ENCODE measurements at places on chromosomes 7 and 10.

GRCh38 chr7:97450516-97450915, 281.4 kb upstream of the TAC1 start:
- DNase-seq: no peak

DNA sequence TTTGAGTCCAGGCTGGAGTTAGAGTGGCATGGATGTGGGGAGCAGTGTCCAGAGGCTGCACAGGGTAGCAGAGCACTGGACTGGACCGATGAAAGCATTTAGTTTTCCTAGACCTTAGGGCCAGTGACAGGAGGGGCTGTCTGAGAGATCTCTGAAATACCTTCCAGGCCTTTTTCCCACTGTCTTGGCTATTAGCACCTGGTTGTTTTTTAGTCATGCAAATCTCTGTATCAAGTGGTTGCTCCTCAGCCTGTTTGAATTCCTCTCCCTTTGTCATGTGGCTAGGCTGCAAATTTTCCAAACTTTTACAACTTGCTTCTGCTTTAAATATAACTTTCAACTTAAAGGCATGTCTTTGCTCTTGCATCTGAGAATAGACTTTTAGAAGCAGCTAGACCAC, 504.3 kb upstream of the VSTM2A start:
- DNase-seq: no peak

GRCh38 chr7:51351661-51352060, 35.1 kb upstream of the COBL start:
- DNase-seq: no peak

GRCh38 chr10:27529010-27529783, 25.1 kb downstream of the RAB18 start:
- DNase-seq: no peak

DNA sequence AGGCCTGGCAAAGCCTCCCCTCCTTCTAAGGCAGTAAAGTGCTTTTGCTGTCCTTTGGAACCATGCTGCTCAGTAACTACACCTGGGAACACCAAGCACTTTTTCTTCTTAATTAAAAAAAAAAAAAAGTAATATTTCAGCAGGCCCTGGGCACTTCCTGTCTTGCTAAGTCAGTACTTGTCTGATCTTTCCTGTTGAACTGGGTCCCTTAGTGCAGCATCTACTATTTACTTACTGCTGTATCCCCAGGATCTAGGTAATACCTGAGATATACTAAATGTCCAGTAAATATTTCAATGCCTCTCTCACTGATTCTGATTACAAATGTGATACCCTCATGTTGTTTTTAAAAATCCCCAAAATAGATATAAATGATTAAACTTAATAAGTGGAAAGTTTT, 77.4 kb downstream of the PPP1R3C start:
- no peak for DNase-seq

GRCh38 chr7:27031289-27032172, 64.3 kb downstream of the HOXA1 start:
- DNase-seq: no peak

DNA sequence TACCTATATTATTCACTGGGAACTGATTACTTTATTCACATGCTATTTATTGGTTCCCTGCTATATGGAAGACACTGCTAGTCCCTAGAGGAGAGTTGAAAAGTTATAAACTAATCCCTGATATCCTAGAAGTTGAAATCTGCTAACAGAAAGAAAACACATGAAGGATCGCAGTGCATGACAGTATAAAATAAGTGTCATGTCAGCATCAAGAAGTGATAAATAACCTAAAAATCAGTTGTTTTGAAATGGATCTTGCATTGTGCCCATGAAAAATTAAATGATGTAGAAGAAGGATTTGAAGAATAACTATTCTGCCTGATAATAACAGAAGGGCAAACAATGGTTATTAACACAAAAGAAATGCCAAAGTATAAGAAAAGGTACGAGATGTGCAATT, 293.3 kb upstream of the LRRN3 start:
- no peak for DNase-seq

GRCh38 chr7:75638594-75639070, 100.1 kb downstream of the HIP1 start:
- peak; percentile 76 for DNase-seq

DNA sequence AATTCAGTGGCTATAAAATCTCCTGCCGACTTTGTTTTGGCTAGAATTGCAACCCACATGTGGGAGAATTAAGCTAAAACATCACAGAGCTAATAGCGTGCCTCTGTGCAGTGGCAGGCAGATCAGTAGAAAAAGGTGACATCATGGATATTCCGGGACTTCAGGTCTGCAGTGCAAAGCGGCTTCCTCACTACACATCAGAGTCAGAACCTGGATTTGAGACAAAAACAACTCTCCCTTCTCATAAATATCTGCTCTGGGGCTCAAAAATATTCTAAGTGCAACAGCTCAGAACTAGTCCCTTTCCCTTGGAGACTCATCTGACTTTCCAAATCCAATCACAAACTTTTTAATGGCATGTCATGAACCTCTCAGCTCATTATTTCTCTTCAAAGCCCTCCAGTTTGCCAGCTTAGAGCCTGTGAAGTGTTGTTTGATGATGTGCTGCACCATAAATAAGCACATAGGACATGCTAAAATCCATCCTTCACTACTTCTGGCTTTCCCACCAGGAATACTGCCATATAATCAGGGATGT, 337.1 kb downstream of the RNLS start:
- no peak for DNase-seq

DNA sequence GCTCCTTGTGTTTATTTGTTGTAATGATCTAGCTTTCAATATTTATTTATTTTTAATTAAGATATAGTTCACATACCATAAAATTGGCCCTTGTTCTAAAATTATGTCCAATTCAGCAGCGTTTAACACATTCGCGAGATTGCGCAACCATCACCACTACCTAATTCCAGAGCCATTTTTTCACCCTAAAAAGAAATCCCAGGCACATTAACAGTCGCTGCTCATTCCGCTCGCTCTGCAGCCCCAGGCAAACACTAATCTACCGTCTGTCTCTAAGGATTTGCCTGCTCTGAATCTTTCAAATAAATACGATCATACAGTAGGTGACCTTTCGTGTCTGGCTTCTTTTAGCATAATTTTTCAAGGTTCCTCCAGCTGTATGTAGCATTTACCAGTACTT, 616.7 kb downstream of the CALN1 start:
- no peak for DNase-seq

GRCh38 chr7:8290645-8291308, 28.8 kb upstream of the ICA1 start:
- no peak for DNase-seq

GRCh38 chr7:108157606-108158335, 27.6 kb upstream of the LAMB4 start:
- no peak for DNase-seq

DNA sequence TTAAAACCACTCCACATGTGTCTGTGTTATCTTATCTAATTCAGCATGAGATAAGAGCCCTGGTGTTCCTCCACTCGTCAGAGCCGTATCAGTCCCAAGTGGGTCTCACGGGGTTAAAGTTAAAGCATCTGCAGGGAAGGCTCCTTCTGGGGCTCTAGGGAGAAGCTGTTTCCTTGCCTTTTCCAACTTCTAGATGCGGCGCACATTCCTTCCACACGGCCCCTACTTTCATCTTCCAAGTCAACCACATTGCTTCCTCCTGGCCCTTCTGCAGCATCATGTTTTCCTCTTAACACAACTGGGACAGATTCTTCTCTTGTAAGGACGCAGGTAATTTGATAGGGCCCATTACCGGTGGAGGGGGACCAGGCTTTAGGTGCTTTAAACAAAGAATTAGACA, 620.1 kb upstream of the DPP6 start:
- DNase-seq: no peak

- DNase-seq: no peak
Observed at GRCh38 chr7:38880454-38880853, 28.5 kb downstream of the VPS41 start.

DNA sequence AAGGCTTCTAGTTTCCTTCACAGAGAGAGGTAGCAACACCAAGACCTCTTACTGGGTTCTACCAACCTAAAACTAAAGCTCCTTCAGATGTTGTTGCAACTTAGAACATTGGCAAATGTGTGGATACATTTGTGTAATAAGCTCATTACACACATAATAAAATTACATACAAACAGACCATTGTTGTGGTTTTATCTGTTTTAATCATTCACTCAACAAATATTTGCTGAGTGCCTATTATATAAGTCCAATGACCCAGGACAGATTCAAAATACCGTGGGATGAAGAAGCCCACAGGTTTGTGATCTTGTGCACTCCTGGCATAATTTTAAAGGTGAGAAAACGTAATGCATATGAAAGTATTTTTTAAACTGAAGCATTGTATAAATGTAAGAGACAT, 160.4 kb upstream of the NPVF start:
- DNase-seq: no peak

DNA sequence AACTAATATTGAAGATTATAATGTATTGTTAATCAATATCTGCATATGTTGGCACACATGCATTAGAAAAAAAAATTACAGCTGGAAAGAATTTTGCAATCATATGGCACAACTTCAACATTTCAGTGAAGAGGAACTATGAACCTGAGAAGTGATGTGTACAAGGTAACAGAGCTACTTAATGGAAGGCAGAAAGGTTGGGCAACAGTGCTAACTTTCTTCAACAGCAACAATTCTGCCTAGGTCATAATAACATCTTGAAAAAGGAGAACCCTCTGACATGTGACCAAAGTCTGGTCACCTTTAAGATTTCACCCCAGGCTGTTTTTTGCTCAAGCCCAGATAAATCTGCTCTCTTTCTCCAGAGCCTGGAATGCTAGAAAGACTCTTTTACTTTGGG, 47.9 kb upstream of the SKAP2 start:
- DNase-seq: no peak

DNA sequence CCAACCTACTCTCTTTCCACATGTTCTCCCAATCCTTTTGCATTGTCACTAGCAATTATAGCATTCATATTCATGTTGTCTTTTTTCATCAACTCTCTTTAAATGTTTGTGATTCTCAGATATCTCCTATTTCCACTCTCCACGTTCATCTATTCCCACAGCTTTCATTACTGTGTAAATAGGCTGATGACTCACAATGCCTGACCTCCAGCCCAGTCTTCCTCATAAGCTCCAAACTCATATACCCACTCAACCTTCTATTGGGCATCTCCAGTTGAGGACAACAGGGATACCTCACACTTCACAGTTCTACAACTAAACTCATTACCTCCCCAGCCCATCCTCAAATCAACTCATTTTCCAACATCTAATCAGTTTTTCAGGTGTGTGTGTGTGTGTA, 194.1 kb downstream of the DGKI start:
- no peak for DNase-seq

- DNase-seq: no peak
Observed at GRCh38 chr7:7709291-7709690, 9.1 kb downstream of the RPA3 start.

GRCh38 chr7:2606539-2606936, 25.2 kb upstream of the TTYH3 start:
- DNase-seq: no peak

DNA sequence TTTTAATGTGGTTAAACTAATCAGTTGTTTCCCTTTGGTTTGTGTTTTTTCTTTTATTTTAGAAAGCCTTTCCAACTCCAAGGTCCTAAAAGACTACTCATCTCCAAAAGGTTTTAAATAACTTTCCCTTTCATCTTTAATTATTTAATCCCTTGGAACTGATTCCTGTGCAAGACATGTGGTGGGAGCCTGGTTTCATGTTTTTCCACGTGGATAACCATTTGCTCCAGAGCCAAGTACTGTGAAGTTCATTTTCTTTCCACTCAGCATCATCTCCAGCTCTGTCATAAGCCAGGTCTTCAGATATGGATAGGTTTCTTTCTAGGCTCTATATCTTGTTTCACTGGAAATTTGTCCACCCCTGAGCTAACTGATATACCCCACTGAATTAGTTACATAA, 16.7 kb downstream of the PPP1R3C start:
- DNase-seq: no peak

DNA sequence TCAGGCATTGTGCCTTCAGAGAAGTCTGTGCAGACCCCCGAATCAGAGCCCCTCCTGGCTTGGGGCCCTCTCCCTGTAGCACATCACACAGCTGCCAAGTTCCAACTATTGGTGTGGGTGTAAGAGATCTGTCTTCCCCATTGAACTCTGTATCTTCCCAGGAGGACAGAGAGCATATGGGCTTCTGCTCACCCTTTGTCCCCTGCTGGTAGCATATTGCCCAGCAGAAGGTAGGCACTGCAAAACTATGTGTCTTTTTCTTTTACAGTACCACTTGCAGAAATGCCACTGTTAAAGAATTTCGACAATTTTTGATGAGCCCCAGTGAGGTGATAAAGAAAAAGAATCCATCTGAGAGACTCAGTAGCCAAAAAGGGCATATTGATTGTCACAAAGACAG, 59.6 kb downstream of the NPY start:
- no peak for DNase-seq

- DNase-seq: no peak
Observed at GRCh38 chr7:7816084-7816483, 97.7 kb upstream of the RPA3 start.

GRCh38 chr7:32378988-32379387, 111.2 kb downstream of the LSM5 start:
- no peak for DNase-seq

DNA sequence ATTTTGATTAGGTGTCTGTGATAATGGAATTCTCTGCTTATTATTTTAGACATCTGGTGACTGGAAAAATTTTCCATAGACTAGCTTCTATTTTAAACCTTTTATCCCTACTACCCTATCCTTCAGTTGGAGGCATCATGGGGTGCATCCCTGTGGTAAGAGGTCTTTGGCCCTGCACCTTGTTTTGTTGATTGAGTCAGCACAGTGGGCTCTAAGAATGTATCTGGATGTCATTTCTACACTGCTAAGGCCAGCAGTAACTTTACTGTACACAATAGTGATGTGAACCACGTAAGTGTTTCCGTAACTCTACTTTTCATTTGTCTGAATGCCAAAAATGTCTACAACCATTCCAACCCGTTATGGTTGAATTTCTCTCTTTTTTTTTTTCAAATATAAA, 75.6 kb downstream of the ADAM22 start:
- DNase-seq: no peak

DNA sequence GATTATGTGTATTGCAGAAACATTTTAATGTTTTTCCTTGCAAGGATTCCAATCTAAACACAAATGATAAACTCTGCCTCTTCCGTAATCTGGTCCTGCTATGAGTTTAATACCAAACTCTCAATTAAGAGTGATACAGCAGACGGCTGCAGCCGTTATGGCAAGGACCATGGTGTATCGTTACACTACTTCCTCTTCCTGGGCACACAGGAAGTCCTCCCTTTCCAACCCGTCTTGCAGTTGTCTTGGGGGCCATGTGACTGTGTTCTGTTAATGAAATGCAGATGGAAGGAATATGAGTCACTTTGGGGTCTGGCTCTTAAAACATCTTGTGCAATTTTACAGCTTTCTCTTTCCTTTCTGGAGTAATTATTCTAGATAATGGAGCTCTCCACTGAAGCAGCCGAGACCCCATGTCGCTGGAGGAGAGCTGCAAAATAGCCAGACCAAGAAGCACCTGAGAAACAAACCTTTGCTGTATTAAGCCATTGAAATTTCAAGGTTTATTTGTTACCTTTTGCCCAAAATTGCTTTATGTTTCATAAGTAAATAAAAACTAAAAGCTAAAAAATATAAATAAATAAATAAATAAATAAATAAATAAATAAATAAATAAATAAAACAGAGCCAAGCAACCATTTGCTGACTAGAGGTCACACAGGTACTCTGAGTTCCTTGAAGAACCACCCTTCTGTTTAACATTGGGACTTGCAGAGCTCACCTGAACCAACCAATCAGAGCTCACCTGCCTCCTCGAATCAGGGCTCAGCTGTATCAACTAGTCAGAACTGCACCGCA, 74.7 kb downstream of the FRMPD2 start:
- DNase-seq: no peak
